Naive B cell (primary cell): ENCODE measurements at places on chromosomes 1 and 21. TPM values are rescaled to one million over a fixed set of nuclear protein-coding genes. Genes with fewer than 3 reads are reported as not detected.

DNA sequence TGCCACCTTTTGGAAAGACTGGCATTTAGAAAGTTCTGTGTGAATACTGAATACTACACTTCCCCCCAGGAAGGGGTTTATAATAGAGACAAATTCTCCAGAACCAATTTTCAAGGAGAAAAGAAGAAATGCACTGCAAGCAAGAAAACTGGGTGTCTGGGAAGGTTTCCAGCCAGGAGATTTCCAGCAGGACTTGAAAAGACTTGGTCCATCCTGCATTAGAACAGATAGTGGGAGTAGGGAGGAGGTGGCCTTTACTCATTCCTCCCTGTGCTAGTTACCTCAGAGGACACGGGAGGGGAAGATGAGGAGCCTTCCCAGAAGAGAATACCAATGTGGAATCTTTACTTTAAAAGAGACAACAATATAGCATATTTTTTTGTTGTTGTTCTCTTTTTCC lies 52.4 kb downstream of the FAM78B start:
- peaks cover 4% of the 10 kb centered on the region for H3K27me3 ChIP-seq
- H3K36me3 ChIP-seq, result no peaks in the 10 kb centered on the region
- H3K4me1 ChIP-seq, result no peaks in the 10 kb centered on the region
- DNase-seq, result no peak
- no peak overlapping the region for H3K27ac ChIP-seq

DNA sequence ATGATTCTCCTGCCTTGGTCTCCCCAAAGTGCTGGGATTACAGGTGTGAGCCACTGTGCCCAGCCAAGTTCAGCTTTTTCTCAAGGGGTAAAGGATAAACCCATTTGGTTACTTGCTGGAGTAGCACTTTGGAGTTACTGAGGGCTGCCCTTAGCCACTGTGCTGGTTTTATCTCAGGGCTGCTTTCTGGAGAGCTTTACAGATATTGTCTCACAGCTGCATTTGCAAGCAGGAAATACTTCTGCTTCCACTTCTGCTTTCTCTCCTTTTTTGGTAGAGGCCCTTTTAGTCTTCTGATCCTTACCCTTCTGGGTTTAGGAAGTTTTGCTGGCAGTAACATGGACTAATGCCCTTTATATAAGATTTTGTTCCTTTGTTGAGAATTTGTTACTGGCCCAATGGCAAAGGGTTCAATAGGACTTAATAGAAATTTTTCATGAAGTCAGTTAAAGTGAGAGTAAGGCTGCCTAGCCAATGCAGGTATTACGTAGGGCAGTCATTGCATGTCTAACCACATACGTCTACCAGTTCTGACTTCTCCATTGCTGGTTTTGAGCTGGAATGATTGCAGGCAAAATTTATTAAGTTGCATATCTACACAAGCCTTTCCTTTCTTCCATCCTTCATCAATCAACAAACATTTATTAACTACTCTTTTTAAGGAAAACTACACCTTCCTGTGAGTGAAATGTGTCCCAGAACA lies 24.4 kb downstream of the CAP1 start:
- peak overlapping the region; percentile 99 for H3K27ac ChIP-seq
- H3K4me3 ChIP-seq, result peak overlapping the region; percentile 76
- peaks cover 41% of the 10 kb centered on the region for H3K36me3 ChIP-seq
- peaks cover 74% of the 10 kb centered on the region for H3K4me1 ChIP-seq
- no peaks in the 10 kb centered on the region for H3K27me3 ChIP-seq

DNA sequence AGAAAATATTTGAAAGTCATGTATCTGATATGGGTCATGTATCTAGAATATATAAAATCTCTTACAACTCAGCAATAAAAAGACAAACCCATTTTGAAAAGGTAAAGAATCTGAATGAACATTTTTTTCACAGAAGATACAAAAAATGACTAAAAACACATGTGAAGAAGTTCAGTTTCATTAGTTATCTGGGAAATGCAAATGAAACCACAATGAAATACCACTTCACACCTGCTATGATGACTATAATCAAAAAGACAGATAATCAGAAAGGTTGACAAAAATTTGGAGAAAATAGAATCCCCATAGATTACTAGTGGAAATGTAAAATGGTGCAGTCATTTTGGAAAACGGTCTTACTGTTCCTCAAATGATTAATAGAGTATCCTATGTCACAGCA lies 631.0 kb downstream of the MRPL39 start:
- H3K4me1 ChIP-seq, result no peaks in the 10 kb centered on the region
- H3K36me3 ChIP-seq, result peaks cover 11% of the 10 kb centered on the region
- H3K27ac ChIP-seq, result no peak overlapping the region
- no peak overlapping the region for H3K4me3 ChIP-seq

DNA sequence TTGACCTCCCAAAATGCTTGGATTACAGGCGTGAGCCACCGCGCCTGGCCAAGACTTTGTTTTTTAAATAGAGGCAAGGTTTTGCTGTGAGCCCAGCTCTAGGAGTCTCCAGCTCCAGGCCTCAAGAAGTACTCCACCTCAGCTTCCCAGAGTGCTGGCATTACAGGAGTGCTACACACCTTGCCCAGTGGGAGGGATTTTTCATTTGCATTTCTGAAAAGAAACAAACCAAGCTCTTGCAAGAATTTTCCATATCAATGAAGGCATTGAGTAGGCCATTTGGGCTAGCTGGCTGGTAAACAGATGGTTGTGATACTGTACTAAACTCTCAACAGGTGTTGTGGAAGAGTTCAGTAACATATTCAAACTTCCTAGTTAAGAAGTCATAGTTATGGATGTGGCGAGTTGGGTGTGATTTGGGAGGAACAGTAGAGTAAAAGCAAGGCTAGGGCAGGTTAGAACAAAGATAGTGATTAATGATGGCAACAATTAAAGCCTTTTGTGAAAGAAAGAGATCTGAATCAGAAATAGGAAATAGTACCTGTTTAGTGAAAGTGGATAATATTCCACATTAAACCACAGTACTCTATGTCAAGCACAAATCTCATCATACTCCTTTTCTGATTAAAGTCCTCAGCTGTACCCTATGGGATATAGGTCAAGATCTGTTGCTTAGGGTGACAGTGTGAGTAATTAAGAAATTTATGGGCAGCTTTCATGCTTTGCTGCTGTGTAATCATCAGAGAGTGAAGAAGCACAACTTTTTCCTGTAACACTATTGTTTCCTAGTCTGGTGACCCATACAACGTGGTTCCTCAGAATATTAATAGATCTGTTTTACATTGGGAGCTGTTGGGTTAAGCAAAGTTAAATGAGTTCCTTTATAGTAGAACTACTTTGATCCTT lies 10.7 kb downstream of the AKIRIN1 start:
- no peak for DNase-seq
- H3K27ac ChIP-seq, result peak overlapping the region; percentile 81
- no peak overlapping the region for H3K4me3 ChIP-seq
- no peaks in the 10 kb centered on the region for H3K27me3 ChIP-seq
- H3K4me1 ChIP-seq, result peaks cover 9% of the 10 kb centered on the region

GRCh38 chr1:5733596-5733995 lies 258.6 kb downstream of the NPHP4 start:
- peaks cover 7% of the 10 kb centered on the region for H3K27me3 ChIP-seq
- H3K36me3 ChIP-seq, result no peaks in the 10 kb centered on the region
- no peak overlapping the region for H3K27ac ChIP-seq
- no peak overlapping the region for H3K4me3 ChIP-seq
- no peak for DNase-seq

GRCh38 chr1:2174348-2175054 lies 20.1 kb downstream of the FAAP20 start:
- no peak overlapping the region for H3K4me3 ChIP-seq
- no peaks in the 10 kb centered on the region for H3K36me3 ChIP-seq
- H3K27ac ChIP-seq, result no peak overlapping the region
- H3K4me1 ChIP-seq, result peaks cover 11% of the 10 kb centered on the region
- no peaks in the 10 kb centered on the region for H3K27me3 ChIP-seq

DNA sequence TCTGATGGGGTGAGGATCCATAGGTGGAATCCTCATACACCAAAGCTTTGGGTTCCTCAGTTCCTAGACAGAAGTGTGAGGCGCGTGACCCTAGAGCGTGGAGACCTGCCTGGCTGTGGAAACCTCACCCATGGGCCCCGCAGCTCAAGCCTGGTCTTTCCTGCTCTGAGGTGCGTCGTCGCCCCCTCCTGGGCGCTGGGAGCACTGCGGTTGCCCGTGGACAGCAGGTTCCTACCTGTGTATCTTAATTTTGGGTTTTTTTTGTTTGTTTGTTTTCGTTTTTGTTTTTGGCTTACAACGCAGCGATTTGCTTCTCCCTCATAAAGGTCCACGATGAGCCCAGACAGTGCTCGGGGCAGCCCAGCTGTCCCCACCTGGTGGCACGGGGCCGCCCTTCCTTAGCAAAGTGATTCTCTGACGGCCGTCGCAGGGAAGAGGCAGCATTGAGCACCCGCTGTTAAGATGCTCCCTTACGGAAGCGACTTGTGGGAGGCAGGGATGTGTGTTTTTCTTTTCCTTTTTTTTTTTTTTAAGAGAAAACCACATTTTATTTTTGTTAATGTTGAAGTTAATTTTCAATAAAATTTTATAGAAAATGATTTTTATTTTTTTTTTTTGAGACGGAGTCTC lies 36.5 kb upstream of the TRAPPC10 start:
- peak; percentile 74 for DNase-seq
- no peak overlapping the region for H3K4me3 ChIP-seq
- peaks cover 8% of the 10 kb centered on the region for H3K4me1 ChIP-seq
- H3K36me3 ChIP-seq, result no peaks in the 10 kb centered on the region

DNA sequence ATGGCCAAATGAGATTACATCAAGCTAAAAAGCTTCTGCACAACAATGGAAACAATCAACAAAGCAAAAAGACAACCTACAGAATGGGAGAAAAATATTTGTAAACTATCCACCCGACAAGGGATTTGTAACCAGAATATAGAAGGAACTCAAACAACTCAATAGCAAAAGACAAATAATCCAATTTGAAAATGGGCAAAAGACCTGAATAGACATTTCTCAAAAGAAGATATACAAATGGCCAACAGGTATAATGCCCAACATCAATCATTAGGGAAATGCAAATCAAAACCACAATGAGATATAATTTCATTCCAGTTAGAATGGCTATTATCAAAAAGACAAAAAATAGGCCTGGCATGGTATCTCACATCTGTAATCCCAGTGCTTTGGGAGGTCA lies 140.0 kb downstream of the GLUL start:
- no peaks in the 10 kb centered on the region for H3K4me1 ChIP-seq
- H3K4me3 ChIP-seq, result no peak overlapping the region
- no peaks in the 10 kb centered on the region for H3K27me3 ChIP-seq
- no peak overlapping the region for H3K27ac ChIP-seq
- DNase-seq, result no peak

GRCh38 chr1:24257373-24257772 lies 61.8 kb upstream of the GRHL3 start:
- peaks cover 19% of the 10 kb centered on the region for H3K27me3 ChIP-seq
- peaks cover 3% of the 10 kb centered on the region for H3K36me3 ChIP-seq
- no peak overlapping the region for H3K27ac ChIP-seq
- no peak for DNase-seq
- H3K4me3 ChIP-seq, result no peak overlapping the region
- no peaks in the 10 kb centered on the region for H3K4me1 ChIP-seq

- no peak overlapping the region for H3K4me3 ChIP-seq
- peaks cover 20% of the 10 kb centered on the region for H3K36me3 ChIP-seq
- DNase-seq, result no peak
- no peaks in the 10 kb centered on the region for H3K4me1 ChIP-seq
- no peak overlapping the region for H3K27ac ChIP-seq
- no peaks in the 10 kb centered on the region for H3K27me3 ChIP-seq
These were observed 225.2 kb downstream of the RPS6KC1 start for GRCh38 chr1:213276236-213276635.

DNA sequence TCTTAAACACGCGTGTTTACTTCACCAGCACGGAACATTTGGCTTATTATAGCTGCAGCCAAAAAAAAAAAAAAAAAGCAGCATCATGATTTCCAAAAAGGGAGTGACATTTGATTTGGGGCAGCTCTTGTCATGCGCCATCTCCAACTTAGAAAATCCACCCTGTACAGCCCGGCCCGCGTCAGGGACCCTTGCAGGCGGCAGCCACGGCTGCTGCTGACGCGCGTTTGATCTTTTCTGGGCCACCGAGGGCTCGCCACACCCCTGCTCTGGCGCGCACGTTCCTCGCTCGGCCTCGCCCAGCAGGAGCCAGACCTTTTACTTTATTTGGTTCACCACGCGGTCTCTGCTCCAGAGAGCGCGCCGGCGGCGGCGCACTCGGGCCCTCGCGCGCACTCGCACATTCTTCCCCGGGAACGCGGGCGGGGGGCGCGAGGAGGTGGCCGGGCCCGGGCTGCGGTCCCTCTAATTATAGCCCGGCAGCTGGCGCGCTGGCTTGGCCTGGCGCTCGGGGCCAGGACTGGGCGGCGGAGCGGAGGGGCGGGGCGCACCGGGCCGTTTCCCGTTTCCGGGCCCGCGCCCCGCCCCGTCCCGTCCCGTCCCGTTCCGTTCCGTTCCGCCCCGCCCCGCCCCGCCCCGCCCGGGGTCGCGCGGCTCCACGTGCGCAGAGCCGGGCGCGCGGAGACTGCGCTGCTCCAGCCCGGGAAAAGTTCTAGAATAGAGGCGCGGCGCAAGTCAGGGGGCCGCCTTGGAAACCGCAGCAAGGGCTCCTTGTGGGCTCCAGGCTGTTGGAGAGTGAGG lies 10.2 kb downstream of the IRF2BP2 start:
- H3K36me3 ChIP-seq, result no peaks in the 10 kb centered on the region
- peak; percentile 84 for DNase-seq
- H3K27me3 ChIP-seq, result no peaks in the 10 kb centered on the region
- H3K27ac ChIP-seq, result peak overlapping the region; percentile 96
- peaks cover 33% of the 10 kb centered on the region for H3K4me1 ChIP-seq
- peak overlapping the region; percentile 92 for H3K4me3 ChIP-seq

AK5 gene
- 0.36 TPM for polyA plus RNA-seq

GJA9 gene
- polyA plus RNA-seq, result not detected

PGBD5 gene
- not detected for polyA plus RNA-seq

CNR2 gene
- 28.7 TPM for polyA plus RNA-seq

PTGER3 gene
- not detected for polyA plus RNA-seq
